ENCODE measurements at places on chromosomes 12 and 14. TPM values are rescaled to one million over a fixed set of nuclear protein-coding genes. Genes with fewer than 3 reads are reported as not detected.

The STYK1 gene
- 8.9 TPM for total RNA-seq

The BCL2L14 gene
- total RNA-seq = 3.3 TPM

The KRT71 gene
- 0.50 TPM for total RNA-seq

The PPFIA2 gene
- total RNA-seq = 2.0 TPM

The EID3 gene
- 2.9 TPM for total RNA-seq

The TSPAN11 gene
- 52.3 TPM for total RNA-seq

The NFATC4 gene
- 33.8 TPM for total RNA-seq

The PPP4R4 gene
- 1.9 TPM for total RNA-seq

The GAS2L3 gene
- total RNA-seq = 29.4 TPM

The TSPAN19 gene
- total RNA-seq = 0.56 TPM

The CMKLR1 gene
- 0.50 TPM for total RNA-seq

The ASCL1 gene
- 7.5 TPM for total RNA-seq

GRCh38 chr14:38110258-38110657 is 97.4 kb upstream of the SSTR1 start:
- no peak for DNase-seq

DNA sequence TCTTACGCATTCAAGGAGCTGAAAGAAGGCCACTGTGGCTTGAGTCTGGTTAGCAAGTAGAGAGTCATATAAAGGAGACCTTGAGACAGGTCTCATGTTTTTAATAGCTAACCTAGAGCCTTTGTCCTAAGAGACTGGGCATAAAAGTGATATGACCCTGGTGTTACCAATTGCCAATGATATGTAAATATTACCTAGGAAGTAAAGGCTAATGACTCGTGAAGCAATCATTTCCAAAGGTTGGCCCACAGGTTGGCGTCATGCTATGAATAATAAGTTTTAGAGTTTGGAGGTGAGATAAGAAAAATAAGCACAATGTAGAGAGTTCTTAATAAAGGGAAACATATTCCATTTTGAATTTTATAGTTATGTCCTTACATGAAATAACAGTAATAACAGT is 116.6 kb upstream of the PLEKHA5 start:
- DNase-seq = no peak

DNA sequence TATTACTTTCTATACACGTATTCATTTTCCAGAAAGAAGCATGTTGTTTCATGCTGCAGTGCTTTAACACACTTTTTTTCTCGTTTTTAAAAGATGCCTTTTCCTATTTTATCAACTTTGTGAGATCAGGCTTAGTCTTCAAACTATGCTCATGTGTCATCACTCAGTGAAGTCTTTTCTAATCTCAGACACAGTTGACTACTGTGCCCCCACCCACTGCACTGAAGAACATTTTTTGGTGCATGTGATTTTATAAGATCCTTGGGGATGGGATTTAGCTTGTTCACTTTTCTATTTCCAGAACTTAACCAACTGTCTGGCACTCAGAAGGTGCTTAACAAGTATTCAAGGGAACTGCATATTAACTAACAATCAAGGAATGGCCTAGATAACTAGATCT is 85.5 kb downstream of the CDK17 start:
- no peak for DNase-seq

- DNase-seq = no peak
These were observed 89.6 kb upstream of the PTPRR start for GRCh38 chr12:71010143-71010479.

DNA sequence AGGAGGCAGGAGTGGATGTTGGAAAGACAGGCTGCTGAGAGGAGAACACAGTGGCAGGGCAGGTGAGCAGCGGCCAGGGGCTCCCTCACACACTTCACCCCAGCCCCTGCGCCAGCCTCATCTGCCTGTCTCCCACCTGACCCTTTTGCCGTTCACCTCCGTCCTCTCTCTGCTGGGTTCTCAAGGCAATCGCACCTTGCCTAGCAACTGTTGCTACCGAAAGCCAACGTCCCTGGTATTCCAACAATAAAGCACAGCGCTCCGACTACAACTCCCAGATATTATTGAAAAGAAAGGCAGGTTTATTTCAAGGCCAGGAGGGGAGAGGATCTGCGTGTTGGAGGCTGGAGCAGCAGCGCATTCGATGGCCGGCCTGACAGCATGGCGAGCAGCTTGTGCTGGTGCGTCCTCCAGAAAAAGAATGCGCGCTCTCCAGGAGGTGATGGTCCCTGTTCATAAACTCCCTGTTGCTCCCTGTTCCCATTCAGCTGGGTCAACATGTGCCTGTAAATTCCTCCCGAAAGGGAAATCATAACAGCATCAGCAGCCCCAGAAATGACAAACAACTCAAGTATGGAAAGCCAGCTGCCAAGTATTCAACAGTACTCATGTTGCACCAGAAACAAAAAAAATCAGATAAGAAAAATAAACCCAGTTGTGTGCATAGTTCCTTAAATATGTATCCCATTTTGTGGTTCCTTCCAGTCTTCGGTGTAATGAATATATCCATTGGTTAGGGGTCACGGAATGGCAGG is 153.0 kb upstream of the DIO3 start:
- DNase-seq = no peak

GRCh38 chr12:123948401-123948795 is 24.2 kb downstream of the CCDC92 start:
- no peak for DNase-seq

- DNase-seq = no peak
These were observed 216.3 kb downstream of the SLC6A15 start for GRCh38 chr12:84696281-84696680.

GRCh38 chr14:77311217-77311616 is 9.5 kb downstream of the POMT2 start:
- no peak for DNase-seq

DNA sequence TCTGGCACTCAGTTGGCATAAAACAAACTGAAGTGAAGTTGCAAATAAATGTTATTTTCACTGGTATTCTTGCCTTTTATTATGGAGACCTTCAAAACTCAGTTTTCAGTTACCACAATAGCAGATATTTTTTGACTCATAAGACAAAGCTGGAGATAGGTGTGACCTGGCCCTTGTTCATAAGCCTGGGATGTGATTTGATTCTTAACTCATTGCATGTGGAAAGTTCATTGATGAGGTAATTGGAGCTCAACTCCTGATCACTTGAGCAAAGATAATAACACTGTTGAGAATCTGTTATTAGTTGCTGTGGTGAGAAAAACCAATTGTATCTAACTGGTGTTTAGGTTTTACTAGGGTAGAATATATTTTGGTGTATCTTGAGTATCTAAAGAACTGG is 105.1 kb downstream of the AEBP2 start:
- no peak for DNase-seq

DNA sequence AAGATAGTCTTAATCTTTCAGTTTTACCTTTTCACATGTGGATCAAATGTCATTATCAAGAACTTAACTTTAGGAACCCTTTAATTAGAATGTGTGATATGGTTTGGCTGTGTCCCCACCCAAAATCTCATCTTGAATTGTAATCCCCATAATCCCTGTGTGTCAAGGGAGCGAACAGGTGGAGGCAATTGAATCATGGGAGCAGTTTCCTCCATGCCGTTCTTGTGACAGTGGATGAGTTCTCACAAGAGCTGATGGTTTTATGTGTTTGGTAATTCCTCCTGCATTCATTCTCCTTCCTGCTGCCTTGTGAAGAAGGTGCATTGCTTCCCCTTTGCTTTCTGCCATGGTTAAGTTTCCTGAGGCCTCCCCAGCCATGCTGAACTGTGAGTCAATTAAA is 160.6 kb downstream of the MON2 start:
- DNase-seq = no peak

DNA sequence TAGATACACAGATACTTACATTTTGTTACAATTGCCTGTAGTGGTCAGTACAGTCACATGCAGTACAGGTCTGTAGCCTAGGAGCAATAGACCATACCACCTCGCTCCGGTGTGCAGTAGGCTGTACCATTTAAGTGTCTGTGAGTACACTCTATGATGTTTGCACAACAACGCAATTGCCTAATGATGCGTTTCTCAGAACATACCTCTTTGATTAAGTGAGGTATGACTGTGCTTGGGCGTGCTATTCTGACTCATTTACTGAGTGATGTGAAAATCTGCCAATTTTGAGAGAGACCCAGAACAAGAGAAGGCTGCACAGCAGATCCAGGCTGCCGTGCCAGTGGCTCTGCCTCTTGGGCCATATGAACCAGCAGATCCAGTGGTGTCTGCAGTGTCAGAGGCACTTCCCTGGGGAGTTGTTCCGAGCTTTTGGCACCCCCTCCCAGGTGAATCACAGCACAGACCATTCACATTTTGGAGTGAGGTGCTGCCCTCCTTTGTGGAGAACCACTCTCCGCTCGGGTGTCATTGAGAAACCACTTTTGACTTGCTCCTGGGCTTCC is 20.4 kb downstream of the DLK1 start:
- DNase-seq = no peak

DNA sequence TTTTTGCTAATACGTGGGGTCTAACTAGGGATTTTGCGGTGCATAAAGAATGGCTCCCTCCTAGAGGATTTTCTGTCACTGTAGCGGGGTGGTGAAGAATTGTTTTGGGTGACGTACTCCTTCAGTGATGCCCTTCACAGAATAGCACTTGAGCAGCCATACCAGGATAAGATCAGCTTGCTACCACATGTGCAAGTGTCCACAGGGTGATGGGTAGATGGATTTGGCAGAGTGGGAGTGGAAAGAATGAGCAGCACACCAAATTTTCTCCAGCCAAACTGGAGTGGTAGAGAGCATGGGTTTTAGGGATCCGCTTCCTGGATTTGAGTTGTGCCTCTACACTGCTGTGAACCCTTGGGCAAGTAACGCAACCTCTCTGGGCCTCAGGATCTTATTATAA is 2.3 kb downstream of the TCP11L2 start:
- DNase-seq = no peak

GRCh38 chr12:41634091-41634490 is 446.0 kb downstream of the PDZRN4 start:
- DNase-seq = no peak

DNA sequence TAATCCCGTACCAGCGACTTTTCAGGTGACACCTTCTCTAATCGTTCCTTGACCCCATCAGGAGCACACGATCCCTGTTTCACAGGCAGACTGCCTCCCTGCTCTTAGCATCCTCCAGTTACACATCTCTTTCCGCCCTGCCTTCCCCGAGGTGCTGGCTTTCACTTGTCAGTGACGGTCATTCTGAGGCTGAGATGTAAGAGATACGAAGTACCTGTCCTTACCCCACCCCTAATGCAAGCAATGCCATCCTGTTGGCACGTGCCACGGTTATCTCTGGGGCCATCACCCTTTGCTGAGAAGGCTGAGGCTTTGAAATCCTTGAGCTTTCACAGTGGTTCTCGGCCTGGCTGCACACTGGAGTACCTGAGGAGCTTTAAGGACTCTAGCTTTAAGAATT is 24.4 kb downstream of the B4GALNT3 start:
- no peak for DNase-seq

- DNase-seq = no peak
These were observed 496.4 kb downstream of the FOXG1 start for GRCh38 chr14:29262979-29263378.

- DNase-seq = no peak
These were observed 53.9 kb upstream of the NCOR2 start for GRCh38 chr12:124621296-124621660.

DNA sequence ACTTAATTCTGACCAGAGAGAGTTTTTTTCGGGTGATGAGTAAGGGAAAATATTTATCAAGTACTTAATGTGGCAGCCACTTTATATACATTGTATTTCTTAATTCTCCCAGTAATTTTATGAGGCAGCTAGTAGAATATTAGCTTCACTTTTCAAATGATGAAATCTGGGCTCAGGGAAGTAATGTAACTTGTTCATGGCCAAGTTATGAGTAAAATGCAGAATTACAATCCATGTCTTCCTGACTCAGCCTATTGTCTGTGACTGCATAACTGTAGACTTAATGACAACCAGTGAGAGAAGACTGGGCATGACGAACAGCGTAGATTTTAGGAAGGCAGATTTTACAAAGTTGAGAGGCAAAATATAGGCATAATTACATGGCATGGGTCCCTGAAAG is 106.7 kb upstream of the MIS18BP1 start:
- no peak for DNase-seq

DNA sequence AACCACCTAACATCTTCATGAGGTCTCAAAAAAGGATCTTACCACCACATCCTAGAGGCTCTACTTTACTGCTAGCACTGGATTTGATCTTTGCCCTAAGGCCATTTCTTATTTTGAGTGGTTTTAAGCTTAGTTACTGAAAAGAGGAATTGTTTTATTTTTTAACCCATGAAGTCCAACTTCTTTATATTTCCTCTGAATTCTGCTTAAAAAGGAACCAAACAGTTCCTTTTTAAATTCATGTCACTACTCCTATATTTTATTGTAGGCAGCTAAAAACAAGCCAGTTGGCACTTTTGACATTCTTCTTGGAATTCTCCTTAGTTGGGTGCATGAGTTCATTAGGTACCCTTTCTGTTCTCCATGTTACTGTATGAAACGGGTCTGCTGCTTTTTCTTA is 76.4 kb downstream of the FGD4 start:
- no peak for DNase-seq

- DNase-seq = no peak
These were observed 211.6 kb upstream of the PDZRN4 start for GRCh38 chr12:40976546-40976945.

GRCh38 chr14:77186911-77187648 is 5.5 kb downstream of the TMEM63C start:
- no peak for DNase-seq

DNA sequence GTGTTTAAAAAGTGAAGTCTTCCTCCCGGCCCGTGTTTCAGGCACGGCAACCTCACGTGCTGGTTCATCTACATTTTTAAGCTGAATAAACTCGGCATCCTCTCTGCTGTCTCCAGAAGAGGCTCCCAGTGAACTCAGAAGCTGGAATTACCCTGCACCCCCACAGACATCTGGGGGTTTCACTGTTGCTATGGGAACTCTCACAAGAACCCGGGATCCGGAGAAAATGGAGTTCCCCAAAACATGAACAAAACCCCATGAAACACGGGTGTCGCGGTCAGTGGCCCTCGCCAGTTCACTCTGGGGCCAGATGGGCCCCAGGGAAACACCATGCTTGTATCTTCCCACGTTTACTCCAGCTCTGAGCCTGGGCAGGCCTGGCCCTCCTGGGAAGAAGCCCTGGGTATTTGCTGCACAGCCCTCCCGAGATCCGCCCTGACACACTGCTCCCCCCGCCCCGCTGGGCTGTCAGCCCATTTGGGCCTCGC is 143.7 kb downstream of the PIWIL1 start:
- no peak for DNase-seq

GRCh38 chr14:39984323-39984722 is 552.1 kb upstream of the FBXO33 start:
- DNase-seq = no peak

GRCh38 chr12:10668526-10668925 is 5.3 kb downstream of the STYK1 start:
- no peak for DNase-seq

GRCh38 chr14:61652526-61653262 is 42.6 kb upstream of the HIF1A start:
- DNase-seq = no peak

DNA sequence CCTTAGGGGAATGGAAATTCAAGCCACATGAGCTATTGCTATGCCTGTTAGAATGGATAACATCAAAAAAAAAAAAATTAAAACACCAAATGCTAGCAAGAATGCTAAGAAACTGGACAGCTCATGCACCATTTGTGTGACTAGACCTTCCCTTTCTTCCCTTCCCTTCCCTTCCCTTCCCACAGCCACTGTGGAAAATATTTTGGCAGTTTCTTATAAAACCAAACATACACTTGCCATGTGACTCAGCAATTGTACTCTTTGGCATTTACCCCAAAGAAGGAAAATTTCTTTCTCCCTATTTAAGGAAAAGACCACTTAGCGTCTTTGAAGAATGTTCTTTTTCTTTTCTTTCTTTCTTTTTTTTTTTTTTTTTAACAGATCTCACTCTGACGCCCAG is 49.1 kb upstream of the FKBP4 start:
- DNase-seq = no peak
